Mesenchymal stem cell (in vitro differentiated cells and primary cell): ENCODE measurements at places on chromosomes 1 and 21.

- no peak for DNase-seq
Observed at GRCh38 chr1:33930346-33931110, 66.6 kb downstream of the HMGB4 start.

DNA sequence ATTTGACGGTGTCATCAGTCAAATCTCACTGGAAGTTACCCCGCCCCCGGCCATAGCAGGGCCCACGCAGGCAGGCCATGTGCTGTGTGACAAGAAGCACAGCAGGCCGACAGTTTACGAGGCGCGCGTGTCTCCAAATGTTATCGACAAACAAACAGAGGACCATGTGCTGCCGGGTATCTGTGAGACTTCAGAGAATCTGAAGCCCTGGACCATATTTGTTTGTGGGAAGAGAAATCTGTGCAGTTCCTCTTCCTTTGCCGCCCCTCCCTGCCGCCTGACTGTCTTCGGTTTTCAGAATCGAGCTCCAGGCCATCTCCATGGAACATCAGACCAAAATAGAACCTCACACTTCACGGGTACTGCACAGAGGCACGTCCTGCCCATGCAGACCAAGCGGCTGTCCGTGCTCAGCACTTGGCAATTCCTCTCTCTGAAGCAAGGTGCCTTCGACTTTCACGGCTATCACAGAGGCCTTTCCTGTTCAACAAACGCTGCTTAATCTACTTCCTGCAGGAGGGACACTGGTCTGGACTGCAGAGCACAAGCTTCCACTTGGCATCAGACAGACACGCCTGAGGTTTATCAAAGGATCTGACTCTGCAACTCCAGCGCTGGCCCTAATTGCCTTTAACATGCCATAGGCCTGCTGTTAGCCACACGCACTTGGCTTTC, 135.7 kb upstream of the KRTAP19-8 start:
- DNase-seq, result peak; percentile 60

DNA sequence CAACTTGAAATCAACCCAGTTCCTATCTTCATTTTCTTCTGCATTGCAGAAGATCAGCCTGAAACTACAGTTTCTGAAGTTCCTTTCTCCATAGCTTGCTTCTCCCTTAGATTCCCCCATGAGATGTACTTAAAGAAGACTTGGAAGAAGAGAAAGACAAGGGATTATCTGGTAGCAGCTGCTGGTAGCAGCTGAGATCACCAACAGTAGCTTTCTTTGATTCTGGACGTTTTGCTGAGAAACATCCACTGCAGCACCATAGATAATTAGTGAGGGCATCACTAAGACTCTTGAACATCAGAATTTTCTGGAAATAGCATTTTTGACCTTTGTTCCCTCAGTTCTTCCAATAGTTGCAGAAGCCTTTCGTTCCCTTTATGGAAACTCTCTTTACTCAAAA, 465 bp upstream of the CFHR3 start:
- DNase-seq, result no peak

GRCh38 chr1:60813071-60813470, 269.3 kb upstream of the NFIA start:
- no peak for DNase-seq

DNA sequence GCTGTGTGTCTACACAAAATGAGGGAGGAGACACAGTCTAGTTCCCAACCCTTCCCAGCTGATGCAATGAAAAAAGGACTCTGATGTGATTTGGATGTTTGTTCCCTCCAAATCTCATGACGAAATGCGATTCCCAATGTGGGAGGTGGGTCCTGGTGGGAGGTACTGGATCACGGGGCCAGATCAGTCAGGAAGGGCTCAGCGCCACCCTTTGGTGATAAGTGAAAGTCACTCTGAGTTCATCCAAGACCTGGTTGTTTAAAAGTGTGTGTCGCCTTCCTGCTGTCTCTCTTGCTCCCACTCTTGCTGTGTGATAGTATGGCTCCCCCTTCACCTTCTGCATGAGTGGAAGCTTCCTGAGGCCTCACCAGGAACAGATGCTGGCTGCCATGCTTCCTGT, 63.2 kb downstream of the GNG4 start:
- no peak for DNase-seq

DNA sequence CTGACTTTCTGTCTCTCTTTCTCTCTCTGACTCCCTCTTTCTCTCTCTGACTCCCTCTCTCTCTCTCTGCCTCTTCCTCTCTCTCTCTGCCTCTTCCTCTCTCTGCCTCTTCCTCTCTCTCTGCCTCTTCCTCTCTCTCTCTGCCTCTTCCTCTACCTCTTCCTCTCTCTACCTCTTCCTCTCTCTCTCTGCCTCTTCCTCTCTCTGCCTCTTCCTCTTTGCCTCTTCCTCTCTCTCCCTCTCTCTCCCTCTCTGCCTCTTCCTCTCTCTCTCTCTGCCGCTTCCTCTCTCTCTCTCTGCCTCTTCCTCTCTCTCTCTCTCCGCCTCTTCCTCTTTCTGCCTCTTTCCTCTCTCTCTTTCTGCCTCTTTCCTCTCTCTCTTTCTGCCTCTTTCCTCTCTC, 18.6 kb upstream of the ANKRD45 start:
- no peak for DNase-seq

- no peak for DNase-seq
Observed at GRCh38 chr1:6349254-6349943, 44.2 kb downstream of the ACOT7 start.

DNA sequence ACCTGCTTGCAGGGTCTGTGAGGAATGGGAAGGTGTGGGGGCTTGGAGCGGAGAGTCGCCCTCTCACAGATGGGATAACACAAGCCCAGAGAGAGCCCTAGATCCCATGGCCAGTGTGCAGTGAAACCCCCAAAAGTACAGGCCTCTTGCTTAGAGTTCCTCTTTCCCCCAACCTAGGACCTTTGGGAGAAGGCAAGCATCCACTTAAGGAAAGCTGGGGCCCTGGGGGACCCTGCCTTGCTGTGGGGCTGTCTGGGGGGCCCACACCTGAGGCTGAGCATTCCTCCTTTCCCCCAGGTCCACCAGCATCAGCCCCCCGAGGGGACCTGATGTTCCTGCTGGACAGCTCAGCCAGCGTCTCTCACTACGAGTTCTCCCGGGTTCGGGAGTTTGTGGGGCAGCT, 1.1 kb downstream of the VWA1 start:
- no peak for DNase-seq

DNA sequence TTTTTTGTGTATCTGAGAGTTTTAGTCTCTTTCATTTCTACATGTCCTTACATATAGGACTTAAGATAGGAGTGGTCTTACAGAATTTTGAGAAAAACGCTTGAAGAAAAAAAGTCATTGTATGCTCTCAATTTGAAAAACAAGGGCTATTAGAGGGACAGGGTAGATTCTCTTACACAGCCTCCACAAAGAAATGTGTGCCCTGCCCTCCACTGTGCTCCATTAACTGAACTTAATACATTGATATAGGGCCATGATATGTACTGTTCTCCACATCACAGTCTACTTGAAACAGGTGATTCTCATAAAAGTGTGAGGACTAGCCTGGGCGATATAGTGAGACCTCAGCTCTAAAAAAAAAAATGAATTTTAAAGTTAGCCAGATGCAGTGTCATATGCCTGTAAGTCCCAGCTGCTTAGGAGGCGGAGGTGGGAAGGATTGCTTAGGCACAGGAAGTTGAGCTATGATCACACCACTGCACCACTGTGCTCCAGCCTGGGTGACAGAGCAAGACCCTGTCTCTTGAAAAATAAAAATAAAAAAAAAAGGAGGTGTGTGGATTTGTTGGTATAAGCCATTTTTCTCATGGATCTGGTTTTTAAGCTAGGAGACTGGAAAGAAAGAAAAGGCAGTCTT, 77.0 kb downstream of the HMCN1 start:
- DNase-seq, result no peak

DNA sequence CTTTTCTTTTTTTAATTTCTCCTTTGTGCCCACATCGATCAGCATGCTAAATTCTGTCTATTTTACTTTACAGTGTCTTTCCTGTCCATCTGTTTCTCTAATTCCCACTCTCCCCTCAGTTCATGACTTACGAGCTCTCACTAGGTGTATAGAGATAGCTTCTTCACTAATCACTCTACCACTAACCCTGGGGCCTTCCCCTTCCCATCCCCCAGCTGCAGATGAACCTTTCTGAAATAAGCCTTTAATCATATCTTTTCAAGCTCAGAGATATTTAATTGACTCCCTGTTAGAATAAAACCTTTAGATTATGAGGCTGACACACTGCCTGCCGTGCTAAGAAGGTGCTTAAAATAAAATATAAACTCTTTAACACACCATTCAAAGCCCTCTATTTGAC, 66.3 kb upstream of the BMP8A start:
- DNase-seq, result no peak
